Fibroblast of skin of right biceps (primary cell): ENCODE measurements at places on chromosomes 7 and 10.

GRCh38 chr7:55953707-55954475 is 2.2 kb downstream of the MRPS17 start:
- DNase-seq = no peak

- peak; percentile 86 for DNase-seq
Observed at GRCh38 chr7:134834689-134835462, 55.4 kb downstream of the CALD1 start.

DNA sequence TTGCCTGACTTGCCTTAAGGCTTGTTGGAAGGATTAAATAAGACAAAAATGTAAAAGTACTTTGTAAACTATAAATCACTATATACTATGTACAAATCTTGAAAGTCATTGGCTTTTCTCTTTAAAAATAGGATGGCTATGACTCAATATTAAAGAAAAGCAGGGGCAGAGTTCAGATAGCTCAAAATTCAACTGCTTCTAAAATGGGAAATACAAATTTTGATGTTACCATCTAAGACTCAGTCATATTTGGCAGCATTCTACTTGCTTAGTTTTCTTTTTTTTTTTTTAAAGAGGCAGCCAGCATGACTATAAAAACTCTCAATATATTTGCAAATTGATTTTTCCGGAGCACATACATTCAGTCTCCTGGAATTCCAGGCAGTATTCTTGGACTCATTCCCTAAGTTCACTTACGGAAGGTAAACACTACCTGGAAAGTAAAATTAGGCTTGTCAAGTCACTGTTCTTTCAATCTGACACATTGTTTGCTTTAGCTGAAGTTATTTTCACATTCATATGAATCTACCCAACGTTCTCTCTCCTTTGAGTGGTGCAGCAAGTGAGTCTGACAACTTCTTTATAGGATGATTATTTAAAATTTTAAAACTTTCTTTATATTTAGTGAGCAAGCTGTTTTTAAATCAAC is 133.8 kb upstream of the CCDC6 start:
- DNase-seq = no peak

GRCh38 chr7:47483604-47484273 is 98.2 kb downstream of the TNS3 start:
- DNase-seq = peak; percentile 49

GRCh38 chr10:59678884-59679301 is 30.8 kb downstream of the SLC16A9 start:
- peak; percentile 56 for DNase-seq

DNA sequence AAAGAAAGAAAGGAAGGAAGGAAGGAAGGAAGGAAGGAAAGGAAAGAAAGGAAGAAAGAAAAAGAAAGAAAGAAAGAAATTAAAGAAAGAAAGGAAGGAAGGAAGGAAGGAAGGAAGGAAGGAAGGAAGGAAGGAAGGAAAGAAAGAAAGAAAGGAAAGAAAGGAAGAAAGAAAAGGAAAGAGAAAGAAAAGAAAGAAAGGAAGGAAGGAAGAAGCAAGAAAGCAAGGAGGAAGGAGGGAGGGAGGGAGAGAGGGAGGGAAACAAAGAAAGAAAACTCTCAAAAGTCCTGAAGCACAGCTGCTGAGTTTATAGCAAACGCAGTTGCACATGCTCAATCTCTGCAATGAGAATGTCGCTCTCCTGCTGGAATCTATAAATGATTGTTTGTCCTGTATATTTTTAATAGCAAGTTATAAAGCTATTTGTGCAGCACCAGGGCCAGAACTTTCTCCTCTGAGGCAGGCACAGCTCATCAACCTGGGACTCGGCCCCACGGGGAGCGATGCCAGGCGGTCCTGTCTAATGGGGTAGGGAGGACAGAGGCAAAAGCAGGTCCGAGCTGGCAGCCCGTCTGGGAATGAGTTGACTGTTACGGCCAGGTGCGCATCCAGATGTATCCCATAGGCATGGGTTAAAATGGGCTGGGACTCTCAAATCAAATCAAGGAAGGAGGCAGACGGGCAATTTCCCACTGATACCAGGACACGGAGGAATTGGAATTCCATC is 118.0 kb upstream of the PFKP start:
- no peak for DNase-seq

GRCh38 chr7:3201306-3201705 is 99.7 kb upstream of the SDK1 start:
- DNase-seq = no peak

DNA sequence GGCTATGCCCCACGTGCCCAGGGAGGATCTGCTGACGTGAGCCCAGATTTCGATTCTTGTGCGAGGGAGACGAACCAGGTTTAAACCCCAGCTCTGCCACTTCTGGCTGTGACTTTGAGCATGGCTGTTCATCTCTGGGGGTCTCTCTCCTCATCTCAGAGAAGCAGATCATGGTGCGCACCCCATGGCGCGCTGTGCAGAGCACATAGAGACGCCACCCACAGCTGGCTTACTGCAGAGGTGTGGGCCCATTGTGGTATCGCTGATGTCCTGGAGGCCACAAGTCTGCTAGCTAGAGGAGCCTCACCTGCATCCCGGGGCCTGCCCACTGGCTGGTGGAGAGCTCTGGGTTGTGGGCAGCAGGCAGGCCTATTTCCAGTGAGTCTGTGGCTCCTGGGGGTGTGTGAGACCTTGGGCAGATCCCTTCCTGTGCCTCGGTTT is 140.5 kb downstream of the LHPP start:
- DNase-seq = no peak

DNA sequence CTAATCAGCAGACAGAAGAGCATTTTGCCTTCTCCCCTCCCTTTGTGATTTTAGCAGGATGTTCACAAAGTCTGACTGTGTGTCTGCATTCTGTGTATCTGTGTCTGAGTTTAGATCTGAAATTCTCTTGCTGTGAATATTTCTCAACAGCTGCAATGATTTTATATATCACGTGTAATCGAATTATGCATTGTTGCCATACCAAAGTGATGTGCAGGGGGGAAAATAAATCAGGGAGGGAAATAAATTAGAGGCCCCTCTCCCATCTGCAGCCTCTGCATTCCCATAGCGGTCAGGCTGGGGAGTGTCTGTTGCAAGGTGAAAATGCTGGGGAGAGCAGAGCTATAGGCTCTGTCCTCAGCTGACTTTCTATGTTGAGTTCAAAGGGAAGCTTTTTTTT is 209.0 kb downstream of the LRMDA start:
- DNase-seq = peak; percentile 66

DNA sequence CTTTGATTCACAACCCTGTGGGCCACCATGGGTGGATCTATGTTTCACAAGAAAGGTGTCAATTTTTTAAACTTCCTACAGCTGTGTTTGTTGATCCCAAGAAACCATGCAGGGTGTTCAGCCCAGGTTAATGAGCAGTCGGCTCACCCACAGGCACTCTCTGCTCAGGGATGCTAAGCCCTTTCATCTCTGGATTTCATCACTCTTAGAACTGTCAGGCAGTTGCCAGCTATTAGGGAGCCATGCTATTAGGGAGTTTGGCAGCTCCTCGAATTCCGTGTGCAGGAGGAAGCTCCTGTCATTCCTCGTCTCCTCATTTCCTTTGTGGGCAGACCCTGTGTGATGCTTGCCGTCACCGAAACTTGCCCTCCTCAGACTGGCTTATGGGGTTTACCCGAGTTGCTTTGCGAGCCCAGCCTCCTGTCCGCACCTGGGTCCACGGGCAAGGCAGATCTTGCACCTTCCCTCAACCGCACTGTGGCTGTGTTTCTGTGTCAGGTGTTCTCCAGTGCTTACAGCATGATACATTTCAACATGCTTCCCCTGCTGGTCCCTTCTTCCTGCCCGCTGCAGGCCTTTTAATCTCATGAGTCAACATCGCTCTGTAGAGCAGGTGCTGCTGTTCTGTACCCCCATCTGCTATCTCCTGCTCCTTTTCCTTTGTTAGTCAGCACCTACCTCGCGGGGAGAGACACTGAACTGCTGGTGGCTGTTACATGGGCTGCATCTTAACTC is 509.8 kb downstream of the SUGCT start:
- no peak for DNase-seq

- peak; percentile 74 for DNase-seq
Observed at GRCh38 chr10:76337641-76338040, 906.2 kb downstream of the LRMDA start.

- DNase-seq = peak; percentile 50
Observed at GRCh38 chr7:47846138-47846836, 102.0 kb downstream of the PKD1L1 start.

- no peak for DNase-seq
Observed at GRCh38 chr7:147332988-147333387, 1216.4 kb downstream of the CNTNAP2 start.

DNA sequence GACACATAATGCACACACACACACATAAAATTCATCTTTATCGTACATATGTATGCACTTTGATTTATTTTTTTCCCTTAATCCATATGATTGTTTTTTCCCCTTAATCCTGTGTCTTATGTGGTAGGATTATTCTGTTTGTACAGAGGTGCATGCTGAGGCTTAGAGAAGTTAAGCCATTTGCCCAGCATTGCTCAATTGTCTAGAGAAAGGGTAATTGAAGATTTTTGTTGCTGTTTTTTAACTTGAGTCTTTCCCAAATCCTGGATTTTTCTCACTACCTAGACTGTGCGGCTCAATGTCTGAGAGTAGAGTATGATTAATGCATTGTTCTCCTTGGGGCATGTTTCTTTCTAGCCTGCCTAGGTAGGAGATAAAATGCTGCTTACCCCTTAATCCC is 35.0 kb downstream of the WBP1L start:
- no peak for DNase-seq

DNA sequence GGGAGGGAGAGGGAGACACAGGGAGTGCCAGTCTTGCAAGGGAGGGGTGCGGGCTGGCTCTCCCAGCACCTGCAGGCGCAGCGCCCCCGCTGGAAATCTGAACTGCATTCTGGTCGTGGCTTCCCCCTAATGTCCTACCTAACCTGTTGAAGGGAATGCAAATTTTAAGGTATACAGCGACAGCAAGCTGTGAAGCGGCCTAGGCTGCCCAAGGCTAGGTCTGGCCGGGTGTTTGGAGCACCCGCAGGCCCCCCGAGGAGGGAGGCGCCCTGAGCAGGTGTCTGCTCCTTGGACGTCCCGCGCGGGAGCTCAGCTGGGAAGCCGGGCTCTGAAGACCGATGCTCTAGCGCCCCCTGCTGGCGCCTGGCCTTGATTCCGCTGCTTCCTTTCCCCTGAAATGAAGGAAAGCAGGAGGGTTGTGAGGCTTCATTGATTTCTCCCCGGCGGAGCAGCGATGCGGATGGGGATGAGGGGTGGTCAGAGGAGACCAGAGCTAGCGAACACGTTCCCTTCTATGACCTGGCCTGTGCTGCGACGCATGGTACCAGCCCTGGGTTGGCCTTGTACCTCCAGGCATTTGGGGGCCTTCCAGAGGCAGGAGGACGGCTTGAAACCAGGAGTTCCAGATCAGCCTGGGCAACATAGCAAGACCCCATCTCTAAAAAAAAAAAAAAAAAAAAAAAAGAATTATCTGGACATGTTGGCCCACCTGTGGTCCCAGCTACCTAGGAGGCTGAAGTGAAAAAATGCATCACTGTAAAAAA is 601.3 kb downstream of the GALNT17 start:
- peak; percentile 62 for DNase-seq

DNA sequence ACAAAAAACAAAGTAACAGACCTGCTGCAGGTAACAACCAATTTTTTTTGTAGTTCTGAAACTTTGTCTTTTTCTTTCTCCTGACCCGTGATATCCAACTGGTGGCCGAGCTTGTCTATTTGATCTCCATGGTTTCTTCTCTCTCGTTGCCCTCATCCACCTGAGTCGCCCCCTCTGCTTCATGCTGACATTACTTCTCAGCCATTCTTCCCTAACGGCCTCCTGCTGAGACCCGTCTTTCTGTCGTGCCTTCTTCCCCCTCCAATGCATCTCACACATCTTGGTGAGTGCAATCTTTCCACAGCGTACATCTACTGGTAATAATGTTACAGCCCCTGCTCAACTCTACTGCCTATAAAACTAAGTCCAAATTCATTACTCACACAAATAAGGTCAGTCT is 352.9 kb downstream of the RNLS start:
- no peak for DNase-seq

DNA sequence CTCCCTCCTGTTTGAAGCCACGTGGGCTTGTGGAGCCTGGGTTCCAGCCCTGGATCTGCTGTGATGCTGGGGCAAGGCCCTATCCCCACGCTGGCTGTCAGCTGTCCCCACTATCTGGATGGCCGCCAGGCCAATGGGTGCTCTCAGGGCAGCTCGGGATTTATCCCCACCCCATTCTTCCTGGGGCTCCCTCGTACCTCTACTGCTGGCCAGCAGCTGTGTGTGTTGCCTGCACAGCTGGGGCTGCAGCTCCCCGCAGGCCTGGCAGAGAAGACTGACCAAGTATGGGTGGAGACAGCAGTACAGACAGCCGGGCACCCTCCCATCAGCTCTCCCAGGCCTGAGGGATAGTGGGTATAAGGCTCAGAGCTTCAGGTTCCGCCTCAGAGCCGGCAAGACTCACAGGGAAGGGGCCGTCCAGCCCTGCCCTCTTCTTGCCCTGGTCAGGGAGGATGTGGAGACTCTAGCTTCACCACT is 13.6 kb downstream of the CLIP2 start:
- DNase-seq = no peak

DNA sequence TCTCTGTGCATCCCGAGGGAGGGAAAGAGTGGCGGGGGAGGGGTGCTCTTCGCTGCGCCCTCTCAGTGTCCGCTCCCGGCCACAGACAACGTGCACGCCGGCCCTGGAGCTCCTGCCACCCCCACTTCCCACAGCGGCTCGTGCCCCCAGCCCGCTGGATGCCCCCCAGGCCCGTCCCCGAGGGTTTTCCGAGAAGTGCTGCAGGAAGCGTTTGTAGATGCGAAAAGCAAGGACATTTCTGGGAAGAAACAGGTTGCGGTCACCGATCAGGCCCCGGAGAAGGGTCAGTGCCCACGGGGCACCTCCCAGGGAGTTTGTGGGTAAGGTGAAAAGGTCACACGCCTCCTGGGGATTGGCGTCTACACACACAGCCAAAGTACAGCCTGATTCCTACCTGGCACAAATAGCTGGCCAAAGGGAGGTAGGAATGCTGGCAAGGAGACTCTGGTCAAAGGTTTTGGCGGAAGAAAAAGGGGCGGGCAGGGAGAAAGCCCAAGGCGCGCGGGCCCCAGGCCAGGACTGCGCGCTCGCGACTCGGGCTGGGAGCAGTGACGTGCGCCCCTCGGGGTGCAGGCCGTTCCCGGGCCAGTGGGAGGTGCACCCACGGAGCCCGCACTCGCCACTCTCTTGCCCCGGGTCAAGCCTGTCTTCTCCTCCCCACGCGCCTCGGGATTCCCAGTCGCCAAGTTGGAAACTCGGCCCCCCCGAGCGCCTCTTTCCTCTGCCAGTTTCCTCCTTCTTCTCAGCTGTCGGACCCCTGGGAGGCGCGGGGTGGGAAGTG is 1.5 kb upstream of the NRP1 start:
- peak; percentile 71 for DNase-seq

GRCh38 chr10:36351159-36351558 is 709.1 kb upstream of the FZD8 start:
- no peak for DNase-seq

DNA sequence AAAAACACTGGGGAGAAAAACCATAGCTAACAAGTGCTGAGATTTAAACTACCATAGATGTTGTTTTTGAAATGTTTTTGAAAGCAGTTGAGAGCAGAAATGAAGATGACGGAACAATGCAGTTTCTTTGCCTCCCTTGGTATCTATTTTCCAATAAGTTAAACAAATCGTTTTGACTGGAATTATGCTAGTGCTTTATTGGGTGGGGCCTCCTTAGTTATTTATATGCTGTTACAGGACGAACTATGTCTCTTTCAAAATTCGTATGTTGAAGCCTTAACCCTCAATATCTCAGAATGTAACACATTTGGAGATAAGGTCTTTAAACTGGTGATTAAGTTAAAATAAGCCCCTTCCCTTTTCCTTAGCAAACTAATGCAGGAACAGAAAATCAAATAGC is 45.5 kb upstream of the SEPHS1 start:
- no peak for DNase-seq
